ENCODE measurements at places on chromosomes 4 and X.
A peak's percentile ranks its signal among the peaks of the same experiment; 100 is the strongest.

DNA sequence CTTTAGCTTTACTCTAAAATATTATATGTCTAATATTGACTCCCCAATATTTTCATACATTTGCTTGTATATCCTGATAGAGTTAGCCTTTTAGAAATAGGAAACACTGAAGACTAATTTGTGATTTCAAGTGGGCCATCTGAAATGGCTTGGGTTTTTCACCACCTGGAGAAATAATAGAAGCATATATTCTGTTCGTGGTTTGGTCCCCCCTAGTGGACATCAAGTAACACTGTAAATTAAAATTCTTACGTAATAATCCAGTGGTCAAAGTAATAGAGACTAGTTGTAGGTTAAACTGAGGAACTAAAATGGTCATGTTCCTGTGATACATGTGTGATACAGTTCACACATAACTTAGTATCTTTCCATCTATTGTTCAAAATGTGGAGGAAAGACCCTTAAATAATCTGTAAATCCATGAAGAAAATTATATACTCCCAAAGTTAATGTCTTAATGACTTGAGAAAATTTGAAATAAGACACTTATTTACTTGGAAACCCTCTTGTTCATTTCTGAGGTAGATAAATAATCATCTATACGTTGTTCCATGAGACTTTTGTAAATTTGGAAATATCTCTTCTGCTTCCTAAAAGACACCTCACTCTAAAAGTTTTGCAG, 79.8 kb upstream of the SMARCAD1 start:
- peak; percentile 5 for DNase-seq

- no peak for DNase-seq
Observed at GRCh38 chrX:8813036-8813435, 11.9 kb upstream of the FAM9A start.

- no peak for DNase-seq
Observed at GRCh38 chr4:106172861-106173260, 143.1 kb downstream of the TBCK start.

GRCh38 chr4:53194727-53195126, 171.1 kb downstream of the SCFD2 start:
- no peak for DNase-seq

GRCh38 chrX:101774340-101774739, 114.7 kb upstream of the ARMCX2 start:
- no peak for DNase-seq

DNA sequence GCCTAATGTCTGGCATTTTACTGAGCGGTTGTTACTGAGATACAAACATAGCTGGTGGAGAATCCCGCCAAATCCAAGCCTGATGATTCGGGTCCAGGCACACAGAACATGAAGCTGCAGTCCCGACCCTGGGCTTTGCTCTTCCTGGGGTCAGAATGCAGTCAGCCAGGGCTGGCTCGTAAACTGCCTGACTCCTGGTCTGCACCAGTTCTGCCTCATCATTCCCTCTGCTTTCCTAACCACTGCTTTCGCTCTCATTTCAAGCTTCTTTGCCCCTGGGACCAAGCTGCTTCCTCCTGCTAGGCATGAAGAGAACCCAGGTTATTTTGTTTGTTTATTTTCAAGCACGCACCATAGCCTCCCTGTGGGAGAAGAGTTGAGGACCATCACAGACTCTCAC, 39.3 kb downstream of the GATB start:
- no peak for DNase-seq

DNA sequence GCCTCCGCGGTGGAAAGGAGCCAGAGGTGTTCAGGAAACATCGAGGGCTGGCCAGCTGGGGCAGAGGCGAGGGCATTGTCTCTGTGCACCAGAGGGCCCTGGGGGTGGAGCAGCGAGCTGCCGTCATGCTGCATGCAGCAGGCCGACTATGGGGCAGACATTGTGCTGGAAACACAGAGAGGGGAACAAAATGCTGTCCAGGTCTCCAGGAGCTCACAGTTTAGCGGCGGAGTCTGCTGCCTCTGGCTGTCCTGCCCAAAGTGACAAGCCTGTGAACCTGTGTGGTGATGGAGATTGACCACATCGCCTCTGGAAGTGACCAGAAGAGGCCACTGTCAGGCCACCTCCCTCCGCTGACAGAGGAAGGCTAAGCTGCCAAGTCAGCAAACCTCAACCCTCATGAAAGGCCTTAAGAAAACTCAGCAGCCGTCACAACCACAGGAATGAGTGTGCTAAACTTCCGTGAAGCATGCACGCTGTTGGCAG, 20.1 kb upstream of the SASH3 start:
- no peak for DNase-seq

DNA sequence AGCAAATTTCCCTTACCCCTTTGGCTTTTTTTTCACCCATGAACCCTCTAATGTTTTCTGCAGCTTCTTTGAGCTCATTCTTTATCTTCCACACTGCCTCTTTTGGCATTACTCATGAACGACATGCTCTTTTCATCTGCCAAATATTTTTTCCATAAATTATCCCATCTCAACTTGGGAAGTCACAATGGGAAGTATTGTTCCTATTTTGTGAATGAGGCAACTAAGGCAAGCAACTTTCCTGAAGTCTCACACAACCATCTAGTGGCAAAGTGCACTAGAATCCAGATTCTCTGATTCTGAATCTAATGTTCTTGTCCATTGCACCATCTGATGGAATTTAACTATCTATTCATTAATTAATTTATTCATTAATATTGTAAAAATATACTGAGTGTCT, 625 bp downstream of the RTL9 start:
- DNase-seq, result no peak

DNA sequence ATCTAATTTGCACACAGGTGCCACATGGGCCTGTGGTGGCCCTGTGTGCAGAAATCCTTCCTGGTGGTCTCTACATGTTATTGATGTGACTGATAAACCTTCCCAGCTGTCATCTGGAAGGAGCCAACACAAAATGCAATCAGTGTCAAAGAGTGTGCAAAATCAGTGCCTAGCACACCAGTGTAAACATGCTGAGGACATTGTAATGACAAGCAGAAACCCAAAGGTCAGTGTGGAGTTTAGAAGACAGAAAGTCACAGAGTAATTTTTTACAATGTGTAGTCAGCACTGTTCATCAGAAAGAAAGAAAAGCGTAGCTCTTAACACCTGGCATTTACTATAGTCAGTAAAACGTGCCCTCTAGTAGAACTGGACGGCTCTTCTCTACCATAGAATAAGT, 50.3 kb downstream of the PHKA2 start:
- DNase-seq, result no peak

DNA sequence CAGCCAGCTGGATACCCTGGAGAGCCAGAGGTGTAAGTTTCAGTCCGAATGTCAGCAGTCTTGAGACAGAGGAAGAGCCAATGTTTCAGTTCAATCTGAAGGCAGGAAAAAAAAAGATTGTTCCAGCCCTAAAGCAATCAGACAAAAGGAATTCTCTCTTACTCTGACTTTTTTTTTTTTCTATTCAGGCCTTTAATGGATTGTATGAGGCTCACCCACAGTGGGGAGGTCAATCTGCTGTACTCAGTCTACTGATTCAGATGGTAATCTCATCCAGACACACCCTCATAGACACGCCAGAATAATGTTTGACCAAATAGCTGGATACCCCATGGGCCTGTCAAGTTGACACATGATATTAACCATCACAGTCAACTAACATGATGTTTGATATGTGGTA, 51.9 kb downstream of the TEX13A start:
- no peak for DNase-seq

DNA sequence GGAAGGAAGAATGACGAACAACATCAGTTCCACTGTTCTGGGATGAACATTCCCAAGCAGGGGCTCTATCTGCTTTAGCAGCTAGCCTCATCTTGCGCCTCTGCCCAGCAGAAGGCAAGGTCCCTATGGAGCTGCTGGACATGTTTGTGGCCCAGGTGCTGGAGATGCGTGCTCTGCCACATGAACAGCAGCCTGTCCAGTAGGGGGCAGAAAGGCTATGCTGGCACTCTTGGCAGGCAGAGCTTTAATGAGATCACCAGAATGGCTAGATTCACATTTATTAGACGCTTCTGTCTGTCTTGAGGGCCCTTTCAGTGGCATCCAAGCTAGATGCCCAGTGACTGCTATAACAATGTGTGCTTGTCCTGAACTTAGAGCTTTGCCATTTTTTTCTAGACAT, 1826.0 kb downstream of the STIM2 start:
- DNase-seq, result peak; percentile 23

- DNase-seq, result no peak
Observed at GRCh38 chr4:77619408-77619807, 13.8 kb downstream of the CXCL13 start.

DNA sequence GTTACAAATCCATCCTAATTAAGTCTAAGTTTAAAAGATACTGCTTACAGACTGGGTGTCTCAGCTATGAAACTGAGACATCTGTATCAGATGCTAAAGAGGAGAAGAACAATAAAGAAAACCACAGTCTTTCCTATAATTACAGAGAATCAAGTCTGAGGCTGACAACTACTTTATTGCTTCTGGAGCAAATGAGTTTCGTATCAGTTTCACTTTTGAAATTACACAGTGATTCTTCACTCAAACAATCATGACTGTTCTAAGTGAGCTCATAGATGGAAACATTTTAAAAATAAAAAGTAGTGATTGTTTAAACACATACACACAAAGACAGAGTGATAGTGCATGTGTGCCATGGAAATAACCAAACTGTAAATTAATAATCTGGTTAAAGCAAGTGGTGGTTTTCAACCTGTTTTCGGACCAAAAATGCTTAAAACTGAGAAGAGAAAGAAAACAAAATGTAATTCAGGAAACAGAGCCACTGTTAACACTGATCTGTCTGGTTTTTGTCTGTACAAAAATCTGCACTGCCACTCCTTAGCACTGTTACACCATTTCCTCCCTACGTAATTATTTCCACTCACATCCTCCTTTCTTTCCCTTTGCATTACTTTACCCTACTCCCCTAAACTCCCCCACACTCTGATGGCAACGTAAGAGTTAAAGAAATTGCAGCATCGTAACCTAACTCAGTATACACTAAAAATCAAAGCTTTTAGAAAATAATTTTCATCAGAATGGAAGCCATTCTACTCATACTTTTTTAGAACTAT, 12.5 kb downstream of the RFC1 start:
- no peak for DNase-seq

GRCh38 chrX:45324941-45325340, 124.3 kb upstream of the DIPK2B start:
- DNase-seq, result no peak

DNA sequence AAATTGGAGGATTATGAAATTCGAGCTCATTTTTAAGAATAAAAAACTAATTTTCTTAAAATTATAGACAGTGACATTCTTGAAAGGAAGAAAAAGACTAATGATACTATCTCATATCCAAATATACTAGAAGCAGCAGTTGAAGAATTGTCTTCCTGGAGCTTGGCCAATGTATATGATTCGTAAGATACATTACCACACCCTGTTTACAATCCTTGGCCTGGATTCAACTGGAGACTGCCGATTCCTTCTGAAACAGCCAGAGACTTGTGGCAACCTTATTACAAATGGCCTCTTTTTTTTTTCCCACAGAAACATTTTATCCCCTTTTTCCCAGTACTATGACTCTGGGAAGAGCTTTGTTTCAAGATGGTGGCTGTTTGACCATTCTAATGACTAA, 571.2 kb upstream of the FAT1 start:
- no peak for DNase-seq

GRCh38 chr4:90841676-90842075, 714.5 kb downstream of the CCSER1 start:
- DNase-seq, result no peak

DNA sequence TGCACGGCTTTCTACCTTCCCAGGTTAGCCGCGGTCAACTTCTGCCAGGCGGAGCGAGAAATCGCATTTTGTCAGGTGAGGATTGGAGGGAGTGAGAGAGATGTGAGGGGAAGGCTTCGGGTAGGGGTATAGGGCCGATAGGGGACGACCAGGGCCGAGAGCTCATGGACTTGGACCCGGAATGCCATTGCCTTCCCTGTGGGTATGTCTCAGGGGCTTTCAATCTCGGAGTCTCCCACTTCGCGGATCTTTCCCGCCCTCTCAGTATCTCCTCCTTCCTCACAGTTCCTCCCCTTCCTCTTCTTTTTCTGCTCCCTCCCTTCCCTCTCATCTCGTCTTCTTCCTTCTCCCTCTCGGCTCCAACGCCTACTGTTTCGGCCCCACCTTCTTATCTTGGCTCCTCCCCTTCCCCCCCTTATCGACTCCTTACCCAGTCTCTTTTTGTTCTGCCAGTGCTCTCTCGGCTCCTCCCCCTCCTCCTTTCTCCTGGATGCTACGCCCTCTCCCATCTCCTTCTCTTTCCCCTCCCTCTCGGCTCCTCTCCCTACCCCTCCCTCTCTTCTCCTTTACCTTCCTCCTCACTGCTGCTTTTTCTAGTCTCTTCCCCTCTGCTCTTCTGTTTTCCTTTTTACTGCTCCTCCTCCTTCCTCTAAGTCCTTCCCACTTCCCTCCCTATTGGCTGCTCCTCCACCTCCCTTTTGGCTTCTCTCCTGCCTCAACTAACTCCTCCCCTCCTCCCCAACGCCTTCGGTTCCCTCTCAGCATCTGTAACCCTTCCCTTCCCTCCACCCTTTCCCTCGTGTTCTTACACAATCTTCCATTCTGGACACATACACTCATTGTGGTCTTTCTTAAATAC, 29.4 kb upstream of the RBMX start:
- peak; percentile 67 for DNase-seq

DNA sequence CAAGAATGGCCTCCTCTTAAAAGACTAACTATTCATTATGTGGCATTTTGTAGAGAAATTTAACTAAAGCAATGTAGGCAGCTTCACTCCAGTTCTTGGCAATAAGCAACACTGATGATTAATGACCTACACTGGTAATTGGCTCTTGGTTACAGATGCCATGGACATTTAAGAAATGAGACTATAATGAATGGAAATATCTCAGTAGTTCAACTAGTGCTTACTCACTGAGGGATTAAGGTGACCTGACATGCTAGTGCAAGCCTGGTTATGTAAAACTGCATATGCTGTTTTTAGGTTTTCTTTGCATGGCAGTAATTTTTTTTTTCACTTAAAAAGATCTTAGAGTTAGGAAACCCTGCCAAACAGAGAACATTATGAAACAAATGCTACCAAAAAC, 152.7 kb upstream of the AADAT start:
- DNase-seq, result no peak

GRCh38 chr4:89805297-89805696, 31.7 kb downstream of the SNCA start:
- DNase-seq, result no peak

- no peak for DNase-seq
Observed at GRCh38 chrX:56233682-56234081, 1.5 kb downstream of the KLF8 start.

DNA sequence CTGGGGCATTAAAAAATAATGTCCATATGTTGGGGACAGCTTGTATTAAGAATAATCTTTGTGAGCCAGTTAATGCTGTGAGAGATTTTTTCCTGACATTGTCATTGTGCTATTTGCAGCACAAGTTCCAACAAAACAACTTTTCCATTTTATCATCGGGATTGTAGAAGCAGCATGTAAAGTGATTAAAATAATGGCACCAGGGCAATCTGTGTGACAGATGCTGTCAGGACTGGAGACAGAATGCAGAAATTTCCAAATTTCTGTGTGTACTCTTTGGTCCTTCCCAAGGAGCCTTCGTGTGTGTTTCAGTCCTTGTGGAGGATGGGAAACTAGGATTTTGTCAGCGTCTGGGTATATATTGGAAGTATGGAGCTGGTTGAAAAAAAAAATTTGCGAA, 101.5 kb upstream of the LIMCH1 start:
- DNase-seq, result no peak

All from HuH-7 (cell line).